ENCODE measurements at places on chromosomes 2 and 18.

DNA sequence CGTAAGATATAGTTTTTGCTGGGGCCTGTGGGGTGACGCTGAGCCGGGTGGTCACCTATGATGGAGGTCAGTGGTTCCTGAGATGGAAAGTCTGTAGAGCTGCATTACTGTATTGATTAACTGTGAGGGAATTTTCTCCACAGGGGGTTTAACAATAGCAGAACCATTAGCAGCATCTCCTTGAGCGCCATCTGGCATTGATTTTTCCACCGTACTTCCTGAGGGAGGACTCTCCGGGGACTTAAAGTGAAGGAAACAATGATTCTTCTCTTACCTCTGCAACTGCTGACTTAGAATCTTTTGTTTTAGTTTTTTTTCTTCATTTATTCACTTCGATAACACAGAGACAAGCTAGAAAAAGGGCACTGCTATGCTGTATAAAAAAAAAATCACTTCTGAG, 22.6 kb upstream of the RNF125 start:
- DNase-seq: no peak

- peak; percentile 79 for DNase-seq
These were observed 32.1 kb upstream of the TTC39C start for GRCh38 chr18:23982155-23983079.

- peak; percentile 74 for DNase-seq
These were observed 790 bp upstream of the ACAA2 start for GRCh38 chr18:49814147-49814499.

- no peak for DNase-seq
These were observed 45.8 kb upstream of the RBM44 start for GRCh38 chr2:237752761-237753165.

GRCh38 chr2:207164006-207164831, 1.5 kb downstream of the KLF7 start:
- DNase-seq: peak; percentile 64

DNA sequence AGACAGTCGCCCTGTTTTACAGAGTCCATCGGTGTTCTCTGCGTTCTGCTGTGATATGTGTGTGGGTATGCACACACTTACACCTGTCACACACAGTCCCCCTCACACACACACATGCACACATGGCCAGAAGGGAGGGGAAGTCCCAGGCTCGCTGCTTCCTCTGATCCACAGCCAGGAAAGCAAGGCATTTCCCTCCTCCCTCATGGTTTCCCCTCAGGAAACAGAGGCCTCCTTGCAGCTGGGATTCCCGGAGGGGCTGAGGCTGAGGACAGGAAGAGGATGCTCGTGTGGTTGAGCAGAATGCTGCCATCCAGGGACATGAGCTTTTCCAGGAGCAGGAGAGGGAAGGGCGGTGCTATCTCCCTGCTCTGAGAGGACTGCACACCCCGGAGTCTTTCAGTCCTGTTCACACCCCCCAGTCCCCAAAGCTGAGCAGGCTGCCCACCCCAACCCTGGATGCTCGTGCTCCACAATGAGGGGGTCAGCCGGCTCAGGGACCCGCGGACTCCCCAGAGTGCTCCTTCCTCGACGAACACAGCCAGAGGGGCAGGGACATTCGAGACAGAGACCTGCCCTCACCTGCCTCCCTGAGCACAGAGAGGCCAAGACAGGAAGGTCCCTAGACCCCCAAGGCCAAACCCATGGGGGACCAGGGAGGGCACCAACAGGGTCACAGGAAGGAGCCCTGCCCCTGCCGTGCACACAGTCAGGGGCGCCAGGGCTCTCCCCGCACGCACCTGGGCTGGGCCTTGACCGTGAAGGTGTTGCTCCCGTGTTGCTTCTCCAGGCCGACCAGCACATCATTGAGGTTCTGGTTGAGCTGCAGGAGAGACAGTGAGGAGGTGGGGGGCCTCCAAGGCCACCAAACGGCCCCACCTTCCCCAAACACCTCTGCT, 45.3 kb downstream of the BIN1 start:
- peak; percentile 30 for DNase-seq

DNA sequence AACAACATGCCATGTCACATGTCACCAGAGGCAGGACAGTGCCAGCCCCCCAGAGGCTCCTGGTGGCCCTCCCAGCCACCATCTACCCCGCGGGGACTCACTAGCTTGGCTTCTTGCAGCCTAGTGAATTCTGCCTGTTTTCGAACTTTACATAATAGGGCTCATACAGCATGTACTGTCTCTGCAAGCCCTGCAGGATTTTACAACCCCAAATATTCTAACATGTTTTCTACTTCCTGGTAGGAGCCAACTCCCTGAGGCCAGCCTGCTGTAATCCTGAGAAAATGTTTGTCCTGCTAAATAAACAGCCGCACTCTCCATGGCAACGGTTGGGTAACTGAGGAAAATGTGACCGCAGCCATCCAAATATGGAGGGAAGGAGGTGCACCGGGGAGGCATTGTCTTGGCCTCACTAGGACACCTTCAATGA, 2.7 kb downstream of the PER2 start:
- peak; percentile 94 for DNase-seq

DNA sequence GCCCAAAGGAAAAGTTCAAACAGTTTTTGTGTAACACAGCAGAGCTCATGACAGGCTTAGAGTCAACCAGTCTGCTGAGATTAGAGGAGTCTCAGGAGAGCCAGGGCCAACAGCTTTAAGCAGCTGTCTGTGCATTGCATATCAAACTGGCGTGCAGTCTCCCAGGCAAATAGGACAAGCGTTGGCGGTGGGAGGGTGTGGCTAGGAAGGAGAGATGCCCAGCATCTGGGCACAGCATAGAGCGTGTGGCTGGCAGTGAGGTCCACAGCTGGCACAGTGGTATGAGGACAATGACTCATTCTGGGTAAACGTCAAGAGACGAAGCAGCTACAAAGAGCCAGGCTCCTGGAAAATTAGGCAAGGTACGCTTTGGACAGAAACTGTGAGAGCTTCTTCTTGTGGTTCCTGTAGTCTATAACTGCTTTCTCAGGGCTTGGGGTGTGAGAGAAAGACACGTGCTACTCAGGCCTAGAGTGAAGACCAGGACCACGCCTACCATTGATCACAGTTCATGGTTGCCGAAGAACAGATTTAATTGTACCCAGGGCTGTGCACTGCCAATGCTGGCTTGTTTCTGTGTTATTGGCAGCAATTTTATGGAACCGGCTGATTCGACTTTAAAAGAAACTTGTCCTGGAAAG, 14.8 kb downstream of the ZAP70 start:
- DNase-seq: no peak

DNA sequence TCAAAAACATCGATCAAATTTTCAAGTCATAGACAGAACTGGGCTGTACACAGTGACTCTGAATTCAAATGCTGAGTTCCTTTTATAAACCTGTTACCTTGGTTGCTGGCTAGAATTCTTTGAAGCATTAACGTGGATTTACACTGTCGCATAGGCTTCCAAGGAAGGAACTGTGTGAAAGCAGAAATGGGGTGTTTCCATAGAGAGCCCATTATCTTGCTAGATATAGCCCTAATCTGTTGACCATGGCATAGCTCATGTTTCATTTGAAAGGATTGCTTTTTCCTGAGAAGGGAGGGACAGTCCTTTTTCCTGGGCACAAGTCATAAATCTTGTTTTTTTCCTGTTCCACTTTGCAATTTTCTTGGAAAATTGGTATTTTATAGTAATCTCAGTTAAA, 73.8 kb upstream of the NEUROD1 start:
- DNase-seq: no peak

- DNase-seq: no peak
These were observed 4.5 kb upstream of the SLC4A5 start for GRCh38 chr2:74347742-74348141.

- peak; percentile 97 for DNase-seq
These were observed 113.1 kb downstream of the GATA6 start for GRCh38 chr18:22282311-22283115.

DNA sequence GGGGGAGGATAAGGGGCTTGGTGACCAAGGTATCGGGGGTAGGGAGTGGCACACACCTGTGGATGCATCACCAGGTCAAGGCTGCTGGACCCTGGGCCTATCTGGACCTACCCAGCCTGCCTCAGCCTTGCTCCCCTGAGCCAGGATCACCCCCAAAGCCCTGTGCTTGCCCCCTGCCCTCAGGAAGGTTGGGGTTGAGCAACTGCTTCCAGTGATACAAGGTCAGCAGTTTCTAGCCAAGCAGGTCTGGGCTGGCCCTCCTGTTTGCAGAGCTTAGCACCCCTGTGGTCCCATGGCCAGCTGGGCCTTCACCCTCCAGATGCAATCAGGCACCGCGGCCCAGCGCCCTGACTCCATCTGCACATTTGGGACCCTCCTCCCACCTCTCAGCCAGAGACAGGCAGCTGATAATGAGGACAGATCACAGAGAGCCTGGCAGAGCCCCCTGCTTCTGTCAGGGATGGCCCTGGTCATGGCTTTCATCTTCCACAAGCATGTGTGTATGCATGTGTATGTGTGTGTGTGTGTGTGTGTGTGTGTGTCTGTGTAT, 154.6 kb downstream of the TFCP2L1 start:
- DNase-seq: no peak

GRCh38 chr2:6863792-6864191, 1.9 kb downstream of the CMPK2 start:
- no peak for DNase-seq

- no peak for DNase-seq
These were observed 139.9 kb upstream of the CDH7 start for GRCh38 chr18:65610939-65611338.

- DNase-seq: peak; percentile 79
These were observed 42.4 kb downstream of the ST3GAL5 start for GRCh38 chr2:85846411-85846810.

- DNase-seq: peak; percentile 54
These were observed 82.2 kb downstream of the KLF7 start for GRCh38 chr2:207083361-207084110.

DNA sequence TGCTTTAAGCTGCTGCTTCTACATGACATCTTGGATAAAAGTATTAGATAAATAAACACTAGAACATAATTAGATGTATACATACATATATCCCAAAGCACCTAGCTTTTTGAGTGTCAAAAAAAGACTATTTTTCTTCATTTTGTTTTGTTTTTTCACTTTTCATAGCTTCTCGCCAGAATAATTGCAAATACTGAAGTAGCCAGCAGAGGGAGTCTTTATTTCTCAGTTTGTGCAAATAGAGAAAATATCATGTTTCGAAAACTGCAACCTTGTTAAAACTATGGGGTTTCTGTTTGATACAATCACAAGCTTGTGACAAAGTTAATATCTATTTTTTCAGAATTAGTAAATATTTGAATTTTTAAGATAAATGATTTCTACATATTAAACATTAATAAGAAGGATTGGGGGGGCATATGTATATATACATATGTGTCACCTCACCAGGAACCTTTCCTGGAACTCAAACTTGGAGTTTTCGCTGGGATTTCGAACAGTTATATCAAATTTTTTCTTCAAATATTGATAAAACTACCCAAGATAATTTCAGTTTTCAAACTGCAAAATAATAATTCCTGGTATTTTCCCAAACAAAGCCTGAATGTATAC, 61.0 kb downstream of the GRB14 start:
- DNase-seq: peak; percentile 32

GRCh38 chr18:58396966-58397365, 231.9 kb downstream of the ALPK2 start:
- no peak for DNase-seq

DNA sequence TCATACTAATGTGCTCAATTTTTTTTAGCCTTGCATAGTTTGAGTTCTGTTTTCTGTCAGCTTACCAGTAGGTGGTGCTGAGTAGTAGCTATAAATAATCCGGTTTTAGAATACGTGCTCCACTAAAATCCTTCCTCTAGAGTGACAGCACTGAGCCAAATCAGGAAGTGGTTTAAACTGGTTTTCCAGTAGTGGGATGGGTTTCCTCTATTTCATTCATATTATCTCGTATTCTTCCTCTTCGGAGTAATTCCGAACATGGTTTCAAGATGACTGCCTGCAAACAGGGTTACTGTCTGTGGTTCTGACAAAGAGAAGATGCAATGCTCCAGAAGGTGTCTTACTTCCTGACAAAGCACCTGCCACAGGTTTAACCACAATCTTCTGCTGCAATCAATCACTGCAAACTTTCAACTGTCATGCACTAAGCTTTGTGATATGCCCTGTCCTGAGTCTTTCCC, 496.9 kb upstream of the VRK2 start:
- DNase-seq: peak; percentile 25

DNA sequence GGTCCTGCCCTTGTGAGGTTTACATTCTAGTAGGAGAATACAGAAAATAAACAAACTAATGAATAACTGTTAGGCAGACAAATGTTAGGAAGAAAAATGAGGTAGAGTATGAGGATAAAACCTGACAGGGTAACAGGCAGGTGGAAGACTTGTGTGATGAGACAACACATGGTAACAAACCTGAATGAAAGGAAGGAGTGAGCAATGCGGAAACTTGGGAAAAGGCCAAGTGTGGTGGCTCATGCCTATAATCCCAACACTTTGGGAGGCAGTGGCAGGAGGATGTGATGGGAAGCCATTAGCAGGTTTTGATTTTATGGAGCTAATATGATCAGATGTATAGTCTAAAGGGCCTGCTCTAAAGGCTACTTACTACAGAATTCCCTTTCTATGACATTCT, 74.2 kb downstream of the INO80D start:
- no peak for DNase-seq

- DNase-seq: no peak
These were observed 10.6 kb downstream of the CFAP210 start for GRCh38 chr2:169683425-169684134.

DNA sequence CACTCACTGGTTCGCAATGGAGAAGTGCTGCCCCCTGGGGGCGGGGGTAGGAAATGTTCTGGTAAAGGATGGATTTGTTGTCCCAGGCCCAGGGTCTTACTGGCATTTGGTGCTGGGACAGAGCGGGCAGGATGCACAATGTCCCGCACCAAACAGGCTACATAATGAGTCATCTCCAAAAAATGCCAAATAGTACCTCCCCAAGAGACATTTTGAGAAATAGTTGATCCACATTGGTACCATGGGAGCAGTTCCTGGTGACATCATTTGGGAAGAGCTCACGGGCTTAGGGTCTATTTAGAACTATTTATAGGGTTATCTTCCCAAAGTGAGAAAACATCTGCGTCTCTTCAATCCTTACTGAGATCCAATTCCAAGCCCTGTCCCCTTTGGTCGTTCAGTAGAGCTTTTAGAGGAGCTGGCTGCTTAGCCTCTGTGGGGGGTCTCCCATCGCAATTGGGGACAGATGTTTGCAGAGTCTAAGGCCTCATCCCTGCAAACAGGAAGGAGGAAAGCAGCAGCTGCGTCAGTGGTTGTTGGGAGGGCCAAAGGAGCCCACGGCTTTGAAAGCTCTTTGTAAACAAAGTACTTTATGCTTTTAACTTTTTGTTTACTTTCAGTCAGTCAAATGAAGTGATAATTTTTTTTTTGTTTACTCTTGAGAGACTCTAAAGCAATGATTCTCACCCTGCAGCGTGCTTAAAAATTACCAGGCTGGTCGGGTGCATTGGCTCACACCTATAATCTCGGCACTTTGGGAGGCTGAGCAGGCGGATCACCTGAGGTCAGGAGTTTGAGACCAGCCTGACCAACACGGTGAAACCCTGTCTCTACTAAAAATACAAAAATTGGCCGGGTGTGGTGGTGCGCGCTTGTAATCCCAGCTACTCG, 49.3 kb downstream of the GREB1 start:
- DNase-seq: peak; percentile 42

Measured in iris pigment epithelial cell (primary cell).